Natural killer cell treated with Interleukin-12 subunit alpha and Interleukin-12 subunit beta and Interleukin-15 and Interleukin-18, amount 100 ng/mL, for 72 hours (primary cell): ENCODE measurements at places on chromosomes 2 and 18. TPM values are rescaled to one million over a fixed set of nuclear protein-coding genes. Genes with fewer than 3 reads are reported as not detected.

- no peaks in the 10 kb centered on the region for H3K27me3 ChIP-seq
- H3K4me1 ChIP-seq: peaks cover 15% of the 10 kb centered on the region
- no peak for DNase-seq
- peaks cover 10% of the 10 kb centered on the region for H3K36me3 ChIP-seq
These were observed 74.1 kb downstream of the VRK2 start for GRCh38 chr2:58120626-58121229.

Gene ABCB11
- total RNA-seq: 0.06 TPM

Gene DSG1
- total RNA-seq: not detected

DNA sequence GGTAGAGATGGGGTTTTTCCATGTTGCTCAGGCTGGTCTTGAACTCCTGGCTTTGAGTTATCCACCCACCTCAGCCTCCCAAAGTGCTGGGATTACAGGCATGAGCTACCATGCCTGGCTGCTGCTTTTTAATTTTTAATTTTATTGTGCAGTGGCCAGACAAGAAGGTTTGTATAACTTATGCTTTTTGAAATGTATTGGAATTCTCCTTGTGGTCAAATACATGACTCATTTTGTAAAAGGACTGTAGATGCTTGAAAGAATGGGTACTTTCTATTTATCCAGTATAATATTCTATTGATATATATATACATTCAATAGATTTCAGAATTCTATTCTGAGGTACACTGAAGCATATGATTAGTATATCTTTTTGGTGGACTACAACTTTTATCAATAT, 82.6 kb upstream of the ST3GAL5 start:
- no peak for DNase-seq
- H3K4me3 ChIP-seq: no peak overlapping the region
- H3K36me3 ChIP-seq: peaks cover 6% of the 10 kb centered on the region
- H3K27me3 ChIP-seq: no peaks in the 10 kb centered on the region
